ENCODE measurements at places on chromosomes 16 and 17. TPM values are rescaled to one million over a fixed set of nuclear protein-coding genes. Genes with fewer than 3 reads are reported as not detected.

Gene GAST
- total RNA-seq, result not detected

Gene TOB1
- 40.1 TPM for total RNA-seq

Gene HID1
- 10.1 TPM for total RNA-seq

Gene KRT12
- total RNA-seq, result not detected

Gene MT1F
- total RNA-seq, result 12.7 TPM

Gene KRT33A
- total RNA-seq, result not detected
